ENCODE measurements at places on chromosomes 1 and 21.
A peak's percentile ranks its signal among the peaks of the same experiment; 100 is the strongest.

- no peak for DNase-seq
Measured at GRCh38 chr1:12567288-12567819, 50.7 kb downstream of the DHRS3 start.

GRCh38 chr1:154154534-154155191, at the start of gene NUP210L:
TSS of gene NUP210L (minus strand) at chr1:154155073.
- no peak for DNase-seq

- DNase-seq: no peak
Measured at GRCh38 chr1:170699696-170700095, 35.8 kb downstream of the PRRX1 start.

GRCh38 chr1:81325397-81325796, 475.3 kb upstream of the ADGRL2 start:
- DNase-seq: no peak

- DNase-seq: peak; percentile 5
Measured at GRCh38 chr1:16012590-16013219, 5.1 kb downstream of the HSPB7 start.

DNA sequence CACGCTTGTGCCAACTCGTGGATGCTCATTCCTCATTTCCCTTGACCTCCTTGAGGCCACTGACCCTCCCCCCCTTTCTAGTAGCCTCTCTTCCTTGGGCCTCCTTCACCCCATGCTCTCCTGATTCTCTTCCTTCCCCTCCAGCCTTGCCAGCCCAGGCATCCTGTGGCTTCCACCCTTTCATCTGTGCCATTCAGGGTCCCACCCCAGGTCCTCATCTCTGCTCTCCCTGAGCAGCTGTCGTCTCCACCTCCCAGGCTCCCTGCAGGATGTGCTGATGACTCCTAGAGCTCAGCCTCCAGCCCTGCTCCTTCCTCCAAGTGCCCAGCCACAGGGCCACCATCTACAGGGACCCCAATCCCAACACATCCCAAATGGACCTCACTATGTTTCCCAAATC, 197.4 kb downstream of the GRIK3 start:
- no peak for DNase-seq

- no peak for DNase-seq
Measured at GRCh38 chr1:10612436-10613160, 137.8 kb downstream of the PEX14 start.

DNA sequence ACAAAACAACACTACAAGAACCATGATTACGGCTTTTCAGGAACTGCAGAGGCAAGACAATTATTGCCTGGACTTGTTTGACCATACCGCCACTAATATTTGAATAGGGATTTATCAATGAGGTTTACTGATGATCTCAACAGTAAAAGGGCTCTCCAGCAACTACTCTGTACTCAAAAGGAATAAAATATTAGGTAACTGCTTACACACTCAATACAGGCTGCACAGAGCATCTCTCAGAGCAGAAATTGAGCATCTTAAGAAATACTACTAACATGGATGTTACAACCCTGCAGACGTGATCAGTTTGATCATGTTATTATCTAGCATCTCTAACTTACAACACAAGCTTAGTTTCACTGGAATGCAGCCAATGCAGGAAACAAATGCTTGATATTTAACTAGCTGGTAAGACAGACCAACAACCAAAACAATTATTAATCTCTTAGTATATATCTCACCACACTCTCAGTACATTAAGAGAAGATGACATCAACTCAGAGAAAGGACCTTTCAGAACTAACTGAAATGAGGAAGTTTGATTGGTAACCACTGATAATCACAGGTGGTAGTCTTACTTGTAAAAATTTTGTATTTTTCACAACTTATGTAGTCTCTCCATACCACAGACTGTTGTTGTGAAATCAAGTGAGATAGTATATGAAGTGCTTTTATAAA, 52.2 kb downstream of the PUM1 start:
- DNase-seq: peak; percentile 17

GRCh38 chr1:184836141-184836540, 81.5 kb upstream of the EDEM3 start:
- DNase-seq: no peak

DNA sequence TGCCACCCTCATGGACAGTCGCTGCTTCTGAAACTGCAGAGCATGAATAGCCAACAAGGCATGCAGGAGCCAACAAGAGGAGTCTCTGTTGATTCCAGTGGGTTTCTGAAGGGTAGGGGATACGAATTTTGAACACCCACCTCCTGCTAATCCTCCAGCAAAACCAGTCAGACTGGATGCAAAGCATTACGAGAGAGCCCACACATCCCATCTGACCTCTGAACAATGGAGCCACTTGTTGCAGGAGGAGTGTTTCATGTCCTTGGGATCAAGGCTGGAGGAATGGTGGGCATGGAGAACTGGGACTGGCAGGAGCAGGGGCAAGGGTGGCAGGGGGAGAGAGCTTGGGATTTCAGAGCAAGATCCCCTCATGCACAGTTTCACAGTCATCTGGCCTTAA, 1.6 kb downstream of the VTCN1 start:
- DNase-seq: no peak

DNA sequence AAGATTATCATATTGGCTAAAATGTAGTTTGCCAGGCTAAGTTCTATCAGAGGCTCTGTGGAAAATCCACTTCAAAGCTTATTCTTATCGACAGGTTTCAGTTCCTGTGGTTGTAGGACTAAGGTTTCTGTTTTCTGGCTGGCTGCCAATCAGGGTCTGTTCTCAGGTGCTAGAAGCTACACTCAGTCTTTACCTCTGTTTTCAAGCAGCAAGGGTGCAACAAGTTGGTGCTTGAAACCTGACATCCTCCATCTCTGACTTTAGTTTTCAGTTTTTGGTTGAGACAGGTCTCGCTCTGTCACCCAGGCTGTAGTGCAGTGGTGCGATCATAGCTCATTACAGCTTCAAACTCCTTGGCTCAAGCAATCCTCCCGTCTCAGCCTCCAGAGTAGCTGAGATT, 15.3 kb upstream of the TMCO2 start:
- peak; percentile 88 for DNase-seq

- peak; percentile 51 for DNase-seq
Measured at GRCh38 chr1:111769517-111770146, 13.9 kb downstream of the DDX20 start.

- no peak for DNase-seq
Measured at GRCh38 chr1:63407002-63407401, 39.6 kb downstream of the ALG6 start.

DNA sequence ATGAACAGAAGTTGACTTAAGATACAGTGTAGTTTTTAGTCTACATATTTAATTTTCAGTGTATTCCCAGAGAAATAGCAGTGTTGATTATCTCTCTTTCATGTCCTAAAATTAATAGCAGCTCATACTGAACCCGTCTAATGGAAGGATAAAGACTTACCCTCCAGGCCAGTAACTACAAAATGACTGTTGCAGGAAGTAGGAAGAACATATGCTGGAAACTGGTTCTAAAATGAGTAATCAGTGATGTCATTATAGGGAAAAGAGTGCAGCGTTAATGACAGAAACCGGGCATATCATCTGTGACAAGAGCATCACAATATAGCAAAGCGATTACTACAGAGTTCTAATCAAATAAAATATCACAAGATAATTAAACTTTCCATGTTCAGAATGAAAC, 385.5 kb downstream of the SMYD3 start:
- no peak for DNase-seq

DNA sequence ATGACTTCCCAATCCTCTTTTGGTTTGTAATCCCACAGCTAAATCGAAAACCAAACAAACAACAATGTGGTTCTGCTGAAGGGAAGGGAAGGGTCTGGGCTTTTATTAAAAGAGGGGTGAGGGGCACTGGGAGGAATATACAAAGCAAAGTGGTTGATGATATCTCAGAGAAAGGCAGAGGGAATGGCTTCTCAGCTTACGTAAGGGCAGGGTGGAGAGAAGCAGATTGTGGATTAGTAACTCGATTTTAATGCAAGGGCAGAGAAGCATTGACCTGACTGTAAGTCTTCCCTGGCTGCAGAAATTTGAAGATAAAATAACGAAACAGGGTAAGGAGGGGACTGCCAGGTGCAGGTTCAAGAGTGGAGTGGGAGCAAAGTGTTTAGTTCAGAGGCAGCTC, 438.2 kb upstream of the LRRC7 start:
- DNase-seq: no peak

- DNase-seq: no peak
Measured at GRCh38 chr1:31795801-31796621, 19.8 kb downstream of the SPOCD1 start.

GRCh38 chr21:31558189-31558961, 101.1 kb upstream of the SOD1 start:
- DNase-seq: no peak

- no peak for DNase-seq
Measured at GRCh38 chr1:93349231-93350135, 3.8 kb downstream of the DR1 start.

- DNase-seq: peak; percentile 64
Measured at GRCh38 chr1:157369808-157370521, 182.3 kb downstream of the FCRL5 start.

DNA sequence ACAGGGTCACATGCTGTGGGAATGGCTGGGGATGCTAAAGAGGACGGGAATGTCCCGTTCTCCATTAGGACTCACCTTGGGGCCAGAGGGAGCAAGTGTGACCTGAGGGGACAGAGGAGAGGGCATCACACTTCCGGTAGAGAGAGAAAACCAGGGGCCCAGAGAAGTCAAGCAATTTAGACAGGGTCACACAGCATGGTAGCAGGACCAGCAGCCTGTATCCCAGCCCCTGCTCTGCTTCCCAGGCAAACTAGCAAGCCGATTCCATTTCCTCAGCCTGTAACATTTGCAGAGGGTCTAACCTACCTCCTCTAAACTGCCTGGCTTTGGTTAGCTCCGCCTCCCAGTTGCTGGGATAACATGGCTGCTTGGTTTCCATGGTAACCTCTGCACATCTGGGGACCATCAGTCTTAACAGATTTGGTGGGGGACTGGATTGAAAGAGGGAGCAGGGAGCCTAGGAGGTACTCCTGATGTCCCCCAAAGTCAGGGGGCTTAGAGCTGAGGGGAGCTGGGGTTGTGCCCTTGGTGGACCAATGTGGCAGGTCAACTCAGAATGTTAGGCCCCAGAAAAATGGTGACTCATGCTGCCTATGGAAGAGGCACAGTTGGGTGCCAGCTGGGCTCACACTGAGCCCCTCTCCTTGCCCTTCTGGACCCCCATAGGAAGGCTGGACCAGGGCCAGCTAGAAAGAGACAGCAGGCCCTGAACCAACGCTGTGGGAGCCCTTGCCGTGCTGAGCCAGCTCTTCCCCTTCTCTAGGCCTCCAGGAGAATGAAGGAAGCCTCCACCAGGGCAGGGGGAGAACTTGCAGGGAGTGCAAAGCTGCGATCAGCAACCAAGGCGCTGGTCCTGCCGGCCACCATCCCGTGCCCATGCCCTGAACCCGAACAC, 9.5 kb downstream of the COL16A1 start:
- DNase-seq: no peak

DNA sequence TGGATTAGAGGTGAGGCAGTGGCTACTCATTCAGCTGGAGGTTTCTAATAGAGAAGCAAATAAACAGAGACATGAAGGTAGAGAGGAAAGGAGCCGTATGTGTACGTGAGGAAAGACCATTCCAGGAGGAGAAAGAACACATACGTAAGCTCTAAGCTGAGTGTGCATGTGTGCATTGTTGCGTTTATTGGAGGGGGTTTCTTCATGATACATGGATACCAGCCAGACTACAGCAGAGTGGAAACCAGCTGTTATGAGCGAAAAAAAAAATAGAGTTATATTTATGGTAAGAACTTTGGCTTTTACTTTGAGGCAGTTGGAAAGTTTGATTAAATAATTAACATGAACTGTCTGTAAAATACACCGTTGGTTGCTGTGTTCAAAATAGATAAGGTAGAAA, 173.4 kb upstream of the RGS18 start:
- no peak for DNase-seq

GRCh38 chr1:44644806-44645205, 29.5 kb downstream of the TMEM53 start:
- no peak for DNase-seq

- DNase-seq: no peak
Measured at GRCh38 chr1:235225299-235225698, 64.2 kb upstream of the RBM34 start.

DNA sequence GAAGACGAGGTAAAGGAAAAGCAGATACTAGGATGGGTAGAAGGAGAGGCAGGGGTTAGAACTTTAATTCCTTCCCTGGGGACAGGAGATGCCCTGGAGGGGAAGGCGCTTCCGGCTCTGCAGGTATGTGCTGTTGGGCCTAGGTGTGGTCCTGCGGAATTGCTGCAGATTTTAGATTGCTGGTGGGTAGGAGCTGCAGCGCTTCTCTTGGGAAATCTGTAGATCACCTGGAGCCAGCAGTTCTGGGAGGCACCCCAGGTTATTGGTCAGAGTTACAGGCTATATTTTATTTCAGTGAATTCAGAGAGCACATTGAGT, 1.1 kb downstream of the MGST3 start:
- no peak for DNase-seq

DNA sequence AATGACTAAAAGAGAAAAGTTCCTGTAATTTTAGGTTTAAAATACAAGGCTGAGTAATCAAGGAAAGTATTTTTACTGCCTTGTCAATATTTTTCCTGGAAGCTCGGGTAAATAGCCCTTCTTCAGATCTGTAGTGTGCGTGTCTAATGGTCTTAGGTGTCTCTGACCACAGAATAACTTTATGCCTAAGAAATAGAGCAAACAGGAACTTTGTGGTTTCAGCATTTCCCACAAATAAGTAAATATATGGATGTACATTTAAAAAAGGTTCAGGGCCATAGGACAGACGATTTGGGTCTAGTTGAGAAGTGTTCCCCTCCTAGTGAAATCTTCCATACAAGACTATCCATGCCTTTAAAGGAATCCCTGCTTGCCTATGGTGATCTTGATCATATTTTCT, 107.0 kb downstream of the ZC3H11B start:
- no peak for DNase-seq

DNA sequence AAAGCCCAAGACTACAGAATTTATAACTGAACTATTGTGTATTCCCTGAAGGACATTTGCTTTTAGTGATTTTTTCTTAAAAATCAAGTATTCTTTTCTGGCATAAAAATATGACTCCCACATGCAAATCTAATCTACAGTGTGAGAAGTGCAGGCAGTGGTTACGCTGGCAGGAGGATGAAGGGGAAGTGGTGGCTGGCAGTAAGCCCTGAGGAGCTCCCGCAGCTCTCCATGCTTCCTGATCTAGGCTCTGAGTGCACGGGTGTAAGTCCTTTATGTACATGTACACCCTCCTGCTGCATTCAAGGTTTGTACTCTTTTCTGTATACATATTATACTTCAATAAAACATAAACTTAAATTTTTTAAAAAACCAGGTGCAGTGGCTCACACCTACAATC, 67.5 kb upstream of the PRDX6 start:
- DNase-seq: no peak

DNA sequence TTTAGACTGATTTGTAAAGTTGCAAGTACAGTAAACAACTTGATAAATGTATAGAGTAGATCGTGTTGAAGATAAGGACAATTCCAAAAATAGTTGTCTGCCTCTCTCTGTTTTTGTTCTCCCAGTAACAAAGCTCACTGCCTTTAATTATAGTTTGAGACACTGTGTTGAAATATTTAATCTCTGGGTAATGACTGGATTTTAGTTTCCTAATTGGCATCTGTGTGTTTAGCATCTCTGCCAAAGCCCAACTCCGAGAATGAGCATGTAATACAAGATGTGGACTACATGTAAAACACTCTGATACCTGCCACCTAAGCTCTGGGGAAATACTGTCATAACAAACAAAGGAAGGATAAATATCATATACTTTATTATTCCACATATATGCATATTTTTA, 27.7 kb upstream of the SDE2 start:
- DNase-seq: no peak
